ENCODE measurements at places on chromosomes 3 and 15.

- no peak for DNase-seq
Observed at GRCh38 chr3:160622263-160623045, 54.5 kb upstream of the ARL14 start.

DNA sequence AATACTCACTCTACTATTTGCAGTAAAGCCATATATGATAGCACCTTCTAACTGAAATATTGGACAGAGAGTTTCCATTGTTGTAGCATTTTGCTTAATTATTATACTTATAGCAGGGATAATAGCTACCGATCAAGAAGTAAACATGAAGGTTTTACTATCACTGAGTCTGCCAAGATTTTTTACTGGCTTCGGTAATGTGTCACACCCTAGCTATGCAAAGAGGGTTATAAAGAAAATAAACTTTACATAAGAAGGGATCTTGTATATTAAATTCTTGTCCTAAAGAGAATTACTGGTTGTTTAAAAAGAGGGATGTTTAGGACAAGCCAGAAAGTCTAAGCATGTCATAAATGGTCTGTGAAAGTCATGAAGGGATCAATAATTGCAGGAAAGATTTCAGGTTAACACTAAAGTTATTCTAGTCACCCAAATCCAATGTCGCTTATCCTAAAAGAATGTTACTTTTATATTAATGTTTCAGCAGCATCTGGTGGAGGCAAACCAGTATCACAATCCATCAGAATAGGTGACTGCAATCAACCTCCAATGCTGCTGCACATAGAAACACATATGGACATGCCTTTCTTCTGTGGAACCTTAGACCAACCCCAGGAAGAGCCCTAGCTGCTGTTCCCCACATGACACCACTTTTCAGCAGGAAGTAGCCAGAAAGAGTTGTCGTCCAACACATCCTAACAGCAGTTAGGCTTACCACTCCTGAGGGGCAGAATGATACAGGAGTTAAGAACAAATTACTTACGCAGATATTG lies 62.7 kb upstream of the GK5 start:
- DNase-seq, result no peak

DNA sequence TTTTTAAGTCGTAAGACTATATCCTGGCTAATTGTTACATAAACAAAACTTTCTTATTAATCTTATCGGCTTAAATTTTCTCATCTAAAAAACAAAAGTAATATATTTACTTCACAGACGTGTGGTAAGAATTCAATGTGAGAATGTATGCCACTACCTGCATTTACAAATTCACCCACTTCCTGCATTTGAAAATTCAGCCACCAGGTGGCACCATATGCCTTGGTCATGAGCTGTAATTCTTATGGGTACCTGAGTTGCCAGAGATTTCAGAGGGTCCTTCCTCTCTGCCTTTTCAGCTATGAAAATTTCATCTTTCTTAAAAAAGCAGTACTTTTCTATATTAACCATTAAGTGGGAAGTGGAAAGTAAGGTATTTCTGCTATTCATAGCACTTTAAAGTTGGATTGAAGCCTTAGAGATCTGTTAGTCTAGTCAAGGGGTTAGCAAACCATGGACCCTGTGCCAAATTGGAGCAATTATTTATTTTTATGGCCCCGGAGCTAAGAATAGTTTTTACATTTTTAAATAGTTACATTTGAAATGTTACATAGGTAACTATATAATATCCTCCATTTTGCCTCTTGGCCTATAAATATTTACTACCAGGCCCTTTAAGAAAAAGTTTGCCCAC lies 127.8 kb downstream of the HCN4 start:
- peak; percentile 10 for DNase-seq

GRCh38 chr15:47991357-47991756 lies 129.4 kb upstream of the SLC24A5 start:
- no peak for DNase-seq

Data from amniotic stem cell (primary cell).